ENCODE measurements at places on chromosomes 13 and 19.

GRCh38 chr13:33707449-33707848, 110.5 kb upstream of the RFC3 start:
- DNase-seq = no peak

DNA sequence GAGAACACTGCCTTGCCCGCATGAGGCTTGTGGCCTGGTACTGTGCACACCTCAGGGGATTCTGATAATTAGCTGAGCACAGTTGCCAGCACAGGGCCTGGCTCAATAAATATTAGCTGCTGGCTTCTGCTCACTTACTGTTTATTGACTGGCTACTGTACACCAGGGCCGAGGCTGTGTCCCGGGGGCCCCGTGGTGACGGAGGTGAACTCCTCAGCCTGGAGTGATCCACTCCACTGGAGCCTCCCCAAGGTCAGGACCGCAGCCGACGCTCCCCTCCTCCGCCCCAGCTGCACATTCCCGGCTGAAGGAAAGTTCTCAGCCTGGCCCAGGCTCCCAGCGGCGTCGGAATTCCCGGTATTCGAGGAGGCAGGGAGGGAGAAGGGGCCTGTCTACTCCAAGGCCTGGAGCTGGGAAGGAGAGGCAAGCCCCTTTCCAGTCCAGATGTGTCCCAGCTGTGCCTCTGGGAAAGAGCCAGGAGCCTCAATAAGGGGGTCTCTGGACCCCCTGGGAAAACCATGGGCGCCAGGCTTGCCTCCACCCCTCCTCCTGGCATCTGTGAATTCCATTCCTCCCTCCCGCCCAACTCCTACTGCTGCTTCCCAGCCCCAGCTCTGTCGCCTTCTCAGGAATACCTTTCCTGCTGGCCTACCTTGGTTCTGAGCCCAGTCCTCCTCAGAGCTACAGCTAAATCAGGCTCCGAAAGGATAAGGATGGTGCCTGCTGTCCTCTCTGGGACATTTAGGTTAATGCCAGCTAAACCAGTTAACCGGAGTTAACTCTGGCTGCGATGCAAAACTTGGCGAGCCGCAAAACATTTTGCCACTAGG, 7.3 kb downstream of the RPS16 start:
- DNase-seq = no peak

- peak; percentile 77 for DNase-seq
Measured at GRCh38 chr13:41458761-41459431, 1.5 kb downstream of the RGCC start.

GRCh38 chr13:77660841-77661250, 36.6 kb upstream of the SLAIN1 start:
- DNase-seq = no peak

GRCh38 chr13:32206097-32206740, 108.9 kb downstream of the ZAR1L start:
- no peak for DNase-seq

- no peak for DNase-seq
Measured at GRCh38 chr19:20660473-20661140, 764 bp downstream of the ZNF626 start.

DNA sequence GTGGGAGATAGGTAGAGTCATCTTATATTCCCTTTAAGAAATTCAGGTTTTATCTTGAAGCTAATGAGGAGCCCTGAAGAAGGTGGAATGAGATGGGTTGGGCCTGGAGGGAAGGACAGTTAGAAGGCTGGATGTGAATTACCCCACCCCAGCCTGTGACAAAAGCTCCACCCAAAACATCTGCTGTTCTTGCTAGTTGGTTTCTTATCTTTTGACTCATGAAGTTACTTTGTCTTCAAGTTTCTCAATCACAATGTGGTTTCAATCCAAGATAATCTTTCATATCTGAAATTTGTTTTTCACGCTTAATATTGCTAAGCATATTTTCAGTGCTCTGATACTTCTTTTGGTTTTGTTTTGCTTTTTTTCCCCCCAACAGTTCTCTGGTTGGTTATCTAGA, 38.3 kb upstream of the HMGB1 start:
- no peak for DNase-seq

DNA sequence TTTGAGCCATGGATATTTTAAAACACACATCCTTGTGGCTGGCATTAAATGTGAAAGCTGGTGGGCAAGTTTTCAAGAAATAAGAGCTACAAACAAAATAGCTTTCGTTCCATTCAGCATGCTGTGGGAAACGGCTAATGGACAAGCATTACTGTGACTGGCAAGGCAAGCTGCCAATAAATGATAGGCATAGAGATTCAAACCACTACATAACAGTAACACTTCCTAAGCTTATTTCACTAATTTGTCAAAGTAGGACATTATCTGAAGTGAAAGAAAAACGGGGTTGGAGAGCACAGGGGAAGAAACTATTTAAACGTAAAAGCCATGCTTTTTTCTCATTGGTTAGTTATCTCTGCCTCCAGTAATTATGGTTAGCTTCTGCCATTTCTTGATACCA, 26.0 kb downstream of the OBI1 start:
- DNase-seq = no peak

GRCh38 chr13:24827799-24828198, 63.8 kb downstream of the RNF17 start:
- no peak for DNase-seq

DNA sequence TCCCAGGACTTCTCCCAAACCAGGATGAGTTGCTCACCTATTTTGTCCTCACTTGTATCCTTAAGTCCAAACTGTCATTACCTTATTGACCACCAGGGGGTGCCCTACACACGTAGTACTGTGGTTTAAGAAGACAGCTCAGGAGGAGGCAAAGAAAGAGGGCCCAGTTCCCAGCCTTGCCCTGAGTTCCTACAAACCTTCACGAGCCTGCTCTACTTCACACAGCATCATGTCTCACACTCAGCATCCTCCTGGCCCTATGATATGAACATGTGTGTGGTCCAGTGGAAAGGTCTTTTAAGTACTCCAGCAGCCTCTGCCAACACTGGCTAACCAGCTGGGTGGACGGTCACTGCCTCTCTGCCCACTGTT, 8.1 kb upstream of the ZNF784 start:
- DNase-seq = peak; percentile 86

DNA sequence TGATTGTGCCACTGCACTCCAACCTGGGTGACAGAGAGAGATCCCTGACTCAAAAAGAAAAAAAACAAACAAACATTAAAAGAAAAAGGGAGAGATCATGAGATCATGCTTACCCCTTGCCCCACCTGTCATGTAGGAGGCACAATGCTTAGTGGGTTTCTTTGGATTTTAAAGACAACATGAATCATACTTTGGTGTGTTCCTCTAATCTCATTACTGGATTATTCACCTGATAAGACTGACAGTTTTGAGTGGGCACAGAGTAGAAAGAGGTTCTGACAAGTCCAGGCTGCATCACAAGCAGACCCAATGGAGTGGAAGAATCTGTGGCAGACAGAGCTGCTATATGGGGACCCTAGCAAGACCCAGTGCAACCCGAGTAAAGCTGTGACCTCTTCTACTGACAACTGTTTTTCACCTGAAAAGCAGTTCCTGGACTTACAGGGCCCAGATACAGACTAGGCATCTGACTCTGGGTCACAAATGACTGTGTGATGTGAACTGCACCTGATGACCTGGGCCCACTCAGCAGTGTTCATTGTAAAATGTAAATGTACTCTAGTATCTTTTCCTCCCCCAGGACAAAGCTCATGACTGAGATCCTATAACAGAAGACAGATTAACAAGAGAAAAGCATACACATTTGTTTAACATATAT, 28.9 kb upstream of the USP12 start:
- DNase-seq = peak; percentile 24

- no peak for DNase-seq
Measured at GRCh38 chr19:57348136-57348535, 2.9 kb upstream of the ZNF304 start.

DNA sequence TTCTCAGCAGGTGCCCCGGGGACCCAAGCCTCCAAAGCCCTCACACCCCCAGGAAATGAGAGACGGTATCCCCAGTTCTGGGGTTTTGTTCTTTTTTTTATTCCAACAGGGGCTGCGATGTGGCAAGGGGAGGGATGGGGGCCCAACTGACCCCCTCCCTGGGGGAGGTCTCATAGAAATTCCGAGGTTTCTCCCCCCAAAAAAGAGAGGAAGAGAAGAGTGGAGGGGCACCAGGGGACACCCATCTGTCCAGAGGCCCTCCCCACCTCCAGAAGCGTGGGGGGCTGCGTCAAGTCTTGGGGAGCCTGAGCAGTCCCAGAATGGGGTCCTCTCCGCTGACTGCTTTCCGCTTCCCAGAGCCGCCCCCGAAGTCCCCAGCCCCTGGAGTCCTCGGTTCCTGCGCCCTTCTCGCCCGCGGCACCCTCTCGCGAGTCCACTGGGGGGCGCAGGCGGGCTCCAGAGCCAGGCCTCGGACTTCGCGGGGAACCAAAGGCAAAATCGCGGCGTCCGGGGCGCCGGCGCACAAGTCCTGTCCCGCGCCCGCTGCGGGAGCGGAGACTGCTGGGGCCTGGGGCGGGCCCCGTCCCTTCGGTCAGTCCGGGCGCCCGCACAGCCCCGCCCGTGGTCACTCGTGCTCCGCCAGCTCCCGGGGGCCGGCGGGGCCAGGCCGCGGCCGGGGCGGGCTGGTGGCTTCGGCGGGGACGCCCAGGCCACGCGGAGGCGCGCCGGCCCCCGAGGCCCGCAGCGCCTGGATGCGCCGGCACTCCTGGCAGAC, 4.4 kb upstream of the ATP1A3 start:
- DNase-seq = peak; percentile 73

- peak; percentile 45 for DNase-seq
Measured at GRCh38 chr13:114226088-114226487, 8.6 kb upstream of the CDC16 start.

- peak; percentile 80 for DNase-seq
Measured at GRCh38 chr19:43519436-43520088, 7.4 kb downstream of the ETHE1 start.

- DNase-seq = no peak
Measured at GRCh38 chr19:41638641-41639081, 11.8 kb upstream of the CEACAM4 start.

- no peak for DNase-seq
Measured at GRCh38 chr13:34842466-34842865, 99.6 kb upstream of the NBEA start.

GRCh38 chr19:34499155-34499834, 17.7 kb downstream of the WTIP start:
- no peak for DNase-seq

GRCh38 chr13:91101381-91101780, 246.1 kb upstream of the MIR17HG start:
- no peak for DNase-seq

GRCh38 chr13:45728759-45729158, 26.6 kb downstream of the CBY2 start:
- DNase-seq = no peak

GRCh38 chr13:93270769-93271742, 44.4 kb downstream of the GPC6 start:
- no peak for DNase-seq

- DNase-seq = peak; percentile 87
Measured at GRCh38 chr19:44689290-44690130, 9.4 kb upstream of the CEACAM16 start.

DNA sequence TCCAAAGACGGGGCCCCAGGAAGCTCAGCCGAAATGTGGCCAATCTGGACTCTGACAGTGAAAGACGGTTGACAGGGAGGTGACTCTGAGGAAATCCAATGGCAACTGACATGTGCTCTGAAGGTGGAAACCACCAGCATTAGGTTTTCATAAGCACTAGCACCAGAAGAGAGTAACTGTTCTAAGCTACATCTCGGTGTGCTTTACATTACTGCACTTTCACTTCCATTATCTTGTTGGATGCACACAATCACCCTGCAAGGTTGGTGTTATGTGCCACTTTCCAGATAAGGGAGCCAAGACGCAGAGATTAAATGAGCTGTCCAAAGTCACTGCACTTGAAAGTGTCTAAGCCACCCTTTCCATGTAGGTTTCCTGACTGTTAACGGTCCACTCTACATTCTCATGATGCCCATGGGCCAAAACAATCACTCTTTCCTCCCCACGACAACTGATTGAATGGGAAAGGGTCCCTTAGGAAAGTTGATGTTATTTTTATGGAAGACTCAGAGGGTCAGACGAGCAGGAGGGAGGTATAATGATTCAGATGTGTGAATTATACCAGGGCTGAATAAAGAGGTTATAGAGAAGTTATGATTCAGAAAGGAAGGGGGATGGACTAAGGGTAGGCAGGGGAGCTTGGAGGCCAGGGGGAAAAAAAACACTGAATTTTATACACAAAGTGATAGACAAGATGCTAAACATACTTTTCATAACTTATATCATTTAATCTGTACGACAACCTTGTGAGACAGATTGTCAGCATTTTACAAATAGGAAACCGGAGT, 52.8 kb downstream of the RUBCNL start:
- DNase-seq = no peak

GRCh38 chr19:51127755-51128154, 3.0 kb downstream of the SIGLEC9 start:
- peak; percentile 45 for DNase-seq

GRCh38 chr13:105740739-105741138, 794.7 kb downstream of the EFNB2 start:
- no peak for DNase-seq

DNA sequence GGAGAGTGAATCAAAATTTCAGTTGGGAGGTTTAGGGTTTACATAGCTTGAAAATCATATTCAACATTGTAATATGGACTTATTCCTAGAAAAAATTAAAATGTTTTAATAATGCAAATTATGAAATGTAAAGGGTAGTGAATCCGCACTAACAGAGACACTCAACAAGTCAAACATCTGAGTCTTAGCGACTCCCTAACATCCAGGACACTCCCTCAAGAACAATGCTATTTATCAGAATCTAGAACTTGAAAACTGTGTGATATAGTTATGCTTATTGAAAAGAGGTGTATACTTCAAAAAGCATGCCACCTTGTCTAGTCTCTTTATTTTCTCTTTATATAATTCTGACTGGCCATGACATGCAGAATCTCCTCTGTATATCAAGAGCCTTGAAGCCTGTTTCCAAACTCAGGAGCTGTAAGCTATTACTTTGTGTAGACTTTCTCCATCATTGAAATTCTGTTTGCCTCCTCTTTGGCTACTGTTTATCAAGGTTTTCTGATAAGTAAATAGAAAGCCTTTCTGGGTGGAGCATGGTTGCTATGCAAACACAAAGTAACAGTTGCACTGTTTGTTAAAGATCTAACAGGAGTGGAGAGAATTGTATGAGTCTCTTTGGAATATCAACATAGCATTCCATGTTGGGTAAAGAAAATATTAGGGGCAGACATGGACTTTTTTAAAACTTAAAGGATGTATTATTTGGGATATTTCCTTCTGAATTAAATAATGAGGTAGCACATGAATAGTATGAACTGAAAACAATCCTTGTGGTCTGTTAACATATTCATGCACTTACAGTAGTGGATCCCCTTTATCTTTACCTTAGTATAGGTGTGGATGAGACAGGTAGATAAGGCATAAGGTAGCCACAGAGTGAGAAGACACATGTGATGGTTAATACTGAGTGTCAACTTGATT, 56.4 kb upstream of the MBNL2 start:
- no peak for DNase-seq
